Fibroblast of skin of right quadriceps (primary cell): ENCODE measurements at places on chromosomes 6 and 20.

GRCh38 chr6:15434263-15434662, 188.4 kb downstream of the JARID2 start:
- no peak for DNase-seq

DNA sequence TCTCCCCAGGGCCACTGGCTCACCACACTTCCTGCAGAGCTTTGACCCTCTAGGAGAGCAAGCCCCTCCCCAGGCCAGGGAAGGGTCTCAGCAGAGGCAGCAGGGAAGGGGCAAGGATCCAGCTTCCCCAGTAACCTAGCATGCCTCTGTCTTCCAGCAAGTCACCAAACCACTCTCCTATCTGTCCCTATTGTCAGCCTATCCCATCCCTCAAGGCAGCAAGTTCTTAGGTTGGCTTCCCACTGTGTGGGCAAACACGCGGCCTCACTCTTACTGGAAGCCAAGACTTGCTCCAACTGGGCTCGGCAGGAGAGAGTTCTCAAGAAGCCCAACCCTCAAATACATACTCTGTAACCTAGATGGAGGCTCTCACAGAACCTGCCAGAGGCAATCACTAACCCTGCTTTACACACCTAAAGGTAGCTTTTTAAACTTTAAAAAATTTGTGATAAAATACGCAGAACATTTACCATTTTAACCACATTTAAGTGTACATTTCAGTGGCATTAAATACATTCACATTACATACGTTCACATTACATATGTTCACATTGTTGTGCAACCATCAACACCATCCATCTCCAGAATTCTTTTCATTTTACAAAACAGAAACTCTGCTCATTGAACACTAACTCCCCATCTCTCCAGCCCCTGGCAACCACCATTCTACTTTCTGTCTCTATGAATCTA, 58.5 kb downstream of the MRPL14 start:
- no peak for DNase-seq

GRCh38 chr6:125258651-125259353, 43.0 kb downstream of the HDDC2 start:
- no peak for DNase-seq

- no peak for DNase-seq
These were observed 363.1 kb upstream of the PTCHD4 start for GRCh38 chr6:48474136-48474535.
